ENCODE measurements at places on chromosomes 7 and 10.

DNA sequence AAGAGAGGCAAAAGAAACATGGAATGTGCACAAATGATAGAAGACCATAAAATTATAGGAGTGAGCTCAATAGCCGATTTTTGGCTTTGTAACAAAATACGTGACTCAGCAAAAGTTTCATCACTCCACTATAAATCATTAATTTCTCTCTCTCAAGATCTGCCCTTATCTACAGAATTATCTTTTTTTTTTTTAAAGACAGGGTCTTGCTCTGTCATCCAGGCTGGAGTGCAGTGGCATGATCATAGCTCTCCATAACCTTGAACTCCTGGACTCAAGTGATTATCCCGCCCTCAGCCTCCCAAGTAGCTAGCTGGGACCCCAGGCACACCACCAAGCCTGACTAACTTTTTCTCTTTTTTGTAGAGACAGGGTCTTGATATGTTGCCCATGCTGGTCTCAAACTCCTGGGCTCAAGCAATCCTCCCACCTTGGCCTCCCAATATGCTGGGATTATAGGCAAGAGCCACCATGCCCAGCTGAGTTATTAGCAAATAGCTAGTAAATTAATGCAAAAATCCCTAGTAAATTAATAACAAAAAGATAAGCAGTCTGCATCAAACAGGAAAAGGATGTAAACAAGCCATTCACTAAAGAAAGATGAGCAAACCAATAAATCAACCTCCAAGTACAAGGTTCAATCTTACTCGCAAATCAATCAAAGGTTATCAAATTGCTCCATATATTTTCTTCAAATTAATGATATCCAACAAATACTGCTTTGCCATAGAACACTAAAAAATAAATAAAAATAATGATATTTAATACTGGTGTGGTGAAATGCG lies 450.7 kb downstream of the PARD3 start:
- H3K27ac ChIP-seq: no peak overlapping the region
- peak; percentile 8 for DNase-seq
- no peaks in the 10 kb centered on the region for H3K27me3 ChIP-seq
- no peak overlapping the region for H3K4me3 ChIP-seq

GRCh38 chr7:115851291-115851690 lies 179.3 kb downstream of the TFEC start:
- no peak overlapping the region for H3K4me3 ChIP-seq
- H3K4me1 ChIP-seq: no peaks in the 10 kb centered on the region
- DNase-seq: peak; percentile 25
- no peaks in the 10 kb centered on the region for H3K36me3 ChIP-seq

DNA sequence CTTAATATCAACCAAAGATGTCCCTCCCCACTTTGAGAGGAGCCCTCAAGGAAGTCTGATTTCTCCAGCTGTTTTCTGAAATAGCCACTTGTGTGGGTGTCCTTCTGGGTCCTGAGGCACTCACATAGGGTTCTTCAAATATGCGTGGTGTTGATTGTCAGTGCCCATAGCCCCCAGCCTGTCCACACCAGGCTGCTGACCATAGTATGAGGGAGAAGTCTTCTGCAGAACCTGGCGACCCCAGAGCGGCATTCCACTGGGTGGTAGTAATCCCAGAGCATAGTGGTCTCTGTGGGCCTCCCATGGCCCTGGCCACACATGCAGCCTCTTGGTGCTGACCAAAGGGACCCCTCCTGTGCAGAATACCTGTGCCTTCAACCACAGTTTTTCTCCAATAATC lies 82.7 kb upstream of the MACROH2A2 start:
- no peak overlapping the region for H3K27ac ChIP-seq
- H3K27me3 ChIP-seq: no peaks in the 10 kb centered on the region
- no peaks in the 10 kb centered on the region for H3K36me3 ChIP-seq
- H3K4me1 ChIP-seq: peaks cover 10% of the 10 kb centered on the region

DNA sequence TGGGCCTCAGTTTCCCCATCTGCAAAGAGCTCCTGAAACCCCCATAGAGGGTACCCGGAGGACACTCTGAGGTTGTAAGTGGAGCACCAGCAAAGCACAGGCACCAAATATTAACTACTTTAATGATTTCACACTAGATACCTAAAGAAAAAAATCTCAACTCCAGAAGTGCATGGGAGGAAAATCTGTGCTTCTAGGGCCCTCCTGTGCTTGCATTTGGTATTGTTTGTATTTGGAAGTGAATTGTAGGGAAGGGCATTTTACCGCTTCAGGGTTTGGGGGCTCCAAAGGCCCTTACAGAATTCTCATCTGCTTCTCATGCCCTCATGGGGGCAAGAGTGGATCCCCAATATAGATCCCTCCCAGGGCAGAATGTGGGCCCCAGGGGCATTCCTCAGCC lies 22.4 kb upstream of the DRGX start:
- no peaks in the 10 kb centered on the region for H3K36me3 ChIP-seq
- H3K27me3 ChIP-seq: no peaks in the 10 kb centered on the region
- no peak overlapping the region for H3K4me3 ChIP-seq
- DNase-seq: no peak
- H3K27ac ChIP-seq: no peak overlapping the region

GRCh38 chr10:132946806-132947546 lies 4.6 kb upstream of the CFAP46 start:
- H3K4me3 ChIP-seq: no peak overlapping the region
- no peak overlapping the region for H3K27ac ChIP-seq
- H3K36me3 ChIP-seq: no peaks in the 10 kb centered on the region
- peaks cover 16% of the 10 kb centered on the region for H3K27me3 ChIP-seq
- H3K4me1 ChIP-seq: no peaks in the 10 kb centered on the region

DNA sequence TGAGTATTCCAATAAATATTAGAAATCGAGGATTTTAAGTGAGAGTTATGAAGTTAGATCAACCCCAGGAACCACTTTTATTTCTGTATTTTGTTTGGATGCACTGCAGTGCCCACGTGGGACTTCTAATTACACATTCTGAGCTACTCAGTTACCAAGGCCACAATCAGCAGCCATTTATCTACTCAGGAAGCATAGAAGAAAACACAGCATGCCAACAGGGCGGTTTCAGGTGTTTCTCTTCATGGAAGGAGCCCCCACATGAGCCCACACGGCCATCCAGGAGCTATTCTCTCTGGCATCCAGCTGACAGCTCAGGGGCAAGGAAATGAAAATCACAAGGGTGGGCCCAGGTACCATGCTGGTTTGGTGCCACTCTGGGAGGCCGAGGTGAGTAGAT lies 266.5 kb upstream of the MKLN1 start:
- H3K4me1 ChIP-seq: no peaks in the 10 kb centered on the region
- H3K27me3 ChIP-seq: no peaks in the 10 kb centered on the region
- no peak overlapping the region for H3K27ac ChIP-seq
- no peak for DNase-seq
- no peaks in the 10 kb centered on the region for H3K36me3 ChIP-seq
- no peak overlapping the region for H3K4me3 ChIP-seq

- H3K27me3 ChIP-seq: no peaks in the 10 kb centered on the region
- peaks cover 4% of the 10 kb centered on the region for H3K4me1 ChIP-seq
- no peaks in the 10 kb centered on the region for H3K36me3 ChIP-seq
- no peak overlapping the region for H3K4me3 ChIP-seq
- no peak overlapping the region for H3K27ac ChIP-seq
Observed at GRCh38 chr10:14782691-14783363, 8.1 kb upstream of the FAM107B start.

GRCh38 chr10:36281831-36282331 lies 639.8 kb upstream of the FZD8 start:
- no peaks in the 10 kb centered on the region for H3K36me3 ChIP-seq
- no peak overlapping the region for H3K27ac ChIP-seq
- no peaks in the 10 kb centered on the region for H3K27me3 ChIP-seq
- peaks cover 4% of the 10 kb centered on the region for H3K4me1 ChIP-seq
- DNase-seq: peak; percentile 2

GRCh38 chr7:47677664-47678063 lies 95.8 kb upstream of the TNS3 start:
- no peak overlapping the region for H3K4me3 ChIP-seq
- H3K36me3 ChIP-seq: no peaks in the 10 kb centered on the region
- no peaks in the 10 kb centered on the region for H3K4me1 ChIP-seq
- DNase-seq: no peak
- no peaks in the 10 kb centered on the region for H3K27me3 ChIP-seq

DNA sequence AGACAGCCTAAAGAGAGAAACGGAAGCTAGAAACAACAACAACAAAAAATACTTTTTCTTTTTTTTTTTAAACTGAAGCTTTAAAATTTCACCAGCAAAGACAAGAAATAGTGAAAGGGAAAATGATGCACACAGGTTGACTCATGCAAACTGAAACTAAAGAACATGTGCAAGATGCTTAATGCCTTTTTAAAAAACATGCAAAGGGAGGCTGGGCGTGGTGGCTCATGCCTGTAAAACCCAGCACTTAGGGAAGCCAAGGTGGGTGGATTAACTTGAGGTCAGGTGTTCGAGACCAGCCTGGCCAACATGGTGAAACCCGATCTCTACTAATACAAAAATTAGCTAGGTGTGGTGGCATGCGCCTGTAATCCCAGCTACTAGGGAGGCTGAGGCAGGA lies 15.1 kb upstream of the CUBN start:
- DNase-seq: no peak
- no peak overlapping the region for H3K27ac ChIP-seq
- no peaks in the 10 kb centered on the region for H3K4me1 ChIP-seq

DNA sequence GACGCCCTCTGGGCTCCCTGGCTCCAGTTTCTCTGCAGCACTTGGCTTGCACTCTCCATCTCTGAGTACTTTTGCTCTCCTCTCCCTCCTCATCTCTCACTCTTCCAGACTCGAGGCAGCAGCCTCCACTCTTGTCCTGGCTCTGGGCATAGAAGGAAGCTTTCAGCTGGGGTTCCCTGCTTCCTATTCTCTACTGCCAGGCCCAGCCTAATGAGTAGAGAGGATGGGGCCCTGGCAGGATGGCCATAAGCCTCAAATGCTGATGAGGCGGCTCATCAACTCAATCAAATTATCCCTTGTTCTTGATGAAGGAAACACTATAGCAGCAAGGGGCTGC lies 55.8 kb downstream of the NEURL1 start:
- no peak for DNase-seq
- no peaks in the 10 kb centered on the region for H3K4me1 ChIP-seq
- H3K27ac ChIP-seq: no peak overlapping the region
- peaks cover 57% of the 10 kb centered on the region for H3K27me3 ChIP-seq
- no peak overlapping the region for H3K4me3 ChIP-seq
- H3K36me3 ChIP-seq: no peaks in the 10 kb centered on the region

DNA sequence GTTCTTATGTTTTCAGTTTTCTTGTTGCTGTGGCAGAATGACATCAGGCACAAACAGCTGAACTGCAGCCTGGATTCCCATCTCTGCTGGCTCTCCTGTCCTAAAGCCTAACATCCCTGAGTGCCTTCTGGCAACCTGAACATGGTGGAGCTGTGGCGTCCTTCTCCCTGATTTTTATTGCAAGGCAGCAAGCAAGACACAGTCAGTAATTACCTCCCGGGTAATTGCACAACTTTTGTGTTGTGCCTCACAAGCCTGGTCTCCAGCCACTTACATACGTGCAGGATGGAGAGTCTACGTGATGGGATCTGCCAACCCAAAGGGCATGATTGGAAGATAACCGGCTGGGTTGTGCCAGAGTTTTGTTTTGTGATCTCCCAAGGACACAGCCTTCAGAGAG lies 116.1 kb upstream of the PARD3 start:
- H3K27me3 ChIP-seq: peaks cover 2% of the 10 kb centered on the region
- no peaks in the 10 kb centered on the region for H3K4me1 ChIP-seq
- no peak for DNase-seq
- H3K4me3 ChIP-seq: no peak overlapping the region

- no peak overlapping the region for H3K4me3 ChIP-seq
- peak; percentile 58 for DNase-seq
- H3K27me3 ChIP-seq: no peaks in the 10 kb centered on the region
- no peaks in the 10 kb centered on the region for H3K4me1 ChIP-seq
Observed at GRCh38 chr7:81676813-81677212, 93.0 kb downstream of the HGF start.

DNA sequence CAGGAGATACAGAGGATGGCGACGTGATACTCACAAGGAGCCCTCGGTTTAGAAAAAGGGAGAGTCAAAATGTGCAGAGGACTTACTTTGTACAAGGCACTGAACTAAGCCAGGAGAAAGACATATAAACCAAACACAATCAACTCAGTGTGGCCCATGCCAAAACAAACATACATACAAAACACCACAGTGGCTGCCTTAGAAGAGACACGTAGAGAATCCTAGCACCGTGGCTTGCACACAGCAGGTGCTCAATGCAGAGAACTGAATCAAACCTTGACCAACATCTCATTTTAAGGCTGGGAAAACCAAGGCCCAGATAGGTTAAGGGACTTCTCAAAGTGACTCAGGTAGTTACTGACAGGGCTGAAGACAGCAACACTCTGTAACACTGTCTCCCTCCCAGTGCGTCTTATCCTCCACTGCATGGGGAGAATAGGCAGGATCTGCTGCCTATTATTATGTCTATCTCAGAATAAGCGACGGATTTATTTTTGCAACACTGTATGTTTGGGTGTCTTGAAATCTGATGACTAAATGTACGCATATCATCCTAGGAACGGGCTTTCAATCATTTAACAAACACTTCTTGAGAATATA lies 11.0 kb downstream of the SORBS1 start:
- no peaks in the 10 kb centered on the region for H3K36me3 ChIP-seq
- no peak for DNase-seq
- no peaks in the 10 kb centered on the region for H3K27me3 ChIP-seq
- no peak overlapping the region for H3K4me3 ChIP-seq
- H3K27ac ChIP-seq: no peak overlapping the region

GRCh38 chr10:33807531-33808359 lies 473.3 kb upstream of the NRP1 start:
- H3K4me3 ChIP-seq: no peak overlapping the region
- DNase-seq: no peak
- no peaks in the 10 kb centered on the region for H3K36me3 ChIP-seq
- H3K27ac ChIP-seq: no peak overlapping the region
- H3K27me3 ChIP-seq: no peaks in the 10 kb centered on the region

DNA sequence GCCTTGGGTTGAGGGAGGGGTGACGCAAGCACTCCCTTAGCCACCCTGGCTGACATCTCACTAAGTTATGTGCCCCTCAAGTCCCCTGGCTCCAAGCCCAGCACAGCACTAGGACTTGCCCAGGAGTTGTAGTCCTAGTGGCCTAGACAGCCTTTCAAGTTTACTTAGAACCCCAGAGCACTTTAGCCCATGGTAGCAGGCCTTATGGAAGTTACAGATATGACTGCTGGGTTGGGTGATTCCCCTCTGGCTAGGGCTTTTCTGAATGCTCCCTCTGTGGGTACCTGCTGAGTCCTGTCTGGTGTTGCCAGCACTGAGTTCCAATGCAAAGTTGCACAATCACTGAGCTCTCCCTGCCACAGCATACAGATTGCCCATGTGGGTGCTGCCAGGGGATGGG lies 83.2 kb downstream of the AHCYL2 start:
- peak; percentile 62 for DNase-seq
- no peaks in the 10 kb centered on the region for H3K4me1 ChIP-seq
- no peaks in the 10 kb centered on the region for H3K36me3 ChIP-seq
- H3K27me3 ChIP-seq: no peaks in the 10 kb centered on the region

DNA sequence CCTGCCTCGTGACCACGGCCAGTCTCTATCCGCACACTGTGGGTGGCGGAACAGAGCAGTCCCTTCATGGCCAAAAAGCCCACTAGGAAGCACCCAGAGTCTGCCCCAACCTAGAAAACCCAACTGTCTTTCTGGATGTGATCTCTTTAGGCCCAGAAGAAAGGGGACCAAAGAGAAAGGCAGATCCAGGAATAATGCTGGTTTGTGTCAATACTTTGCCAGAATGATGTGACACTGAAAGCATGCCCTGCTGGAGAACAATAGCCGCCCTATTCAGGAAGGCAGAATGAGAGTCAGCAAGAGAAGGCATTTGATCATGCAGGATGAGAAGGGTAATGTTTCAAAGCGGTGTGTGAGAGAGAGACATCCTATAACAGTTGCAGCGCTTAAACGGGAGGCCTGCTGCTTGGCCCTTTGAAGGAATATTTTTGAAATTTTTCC lies 274.7 kb downstream of the USP6NL start:
- H3K27me3 ChIP-seq: no peaks in the 10 kb centered on the region
- H3K4me3 ChIP-seq: no peak overlapping the region
- H3K36me3 ChIP-seq: no peaks in the 10 kb centered on the region
- H3K4me1 ChIP-seq: no peaks in the 10 kb centered on the region
- DNase-seq: no peak

Data from astrocyte (in vitro differentiated cells and primary cell).